ENCODE measurements at places on chromosomes 4 and X.

DNA sequence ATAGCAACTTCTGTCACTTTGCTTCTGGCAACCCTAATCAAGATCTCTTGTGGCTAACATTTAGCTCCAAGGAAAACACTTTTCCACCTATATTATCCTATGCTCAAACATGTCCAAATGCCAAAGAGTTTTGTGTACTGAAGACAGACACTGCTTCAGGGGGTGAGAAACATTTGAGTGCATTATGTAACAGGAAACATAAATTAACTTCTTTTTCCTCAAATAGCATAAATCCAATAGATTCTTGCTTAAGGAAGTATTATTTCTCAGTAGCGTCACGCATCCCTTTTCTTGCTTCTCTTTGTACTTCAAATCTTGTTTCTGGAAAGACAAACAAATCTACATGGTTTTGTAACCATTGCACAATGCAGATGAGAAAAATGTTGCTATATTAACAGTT lies 839.1 kb downstream of the GLUD2 start:
- DNase-seq, result no peak

DNA sequence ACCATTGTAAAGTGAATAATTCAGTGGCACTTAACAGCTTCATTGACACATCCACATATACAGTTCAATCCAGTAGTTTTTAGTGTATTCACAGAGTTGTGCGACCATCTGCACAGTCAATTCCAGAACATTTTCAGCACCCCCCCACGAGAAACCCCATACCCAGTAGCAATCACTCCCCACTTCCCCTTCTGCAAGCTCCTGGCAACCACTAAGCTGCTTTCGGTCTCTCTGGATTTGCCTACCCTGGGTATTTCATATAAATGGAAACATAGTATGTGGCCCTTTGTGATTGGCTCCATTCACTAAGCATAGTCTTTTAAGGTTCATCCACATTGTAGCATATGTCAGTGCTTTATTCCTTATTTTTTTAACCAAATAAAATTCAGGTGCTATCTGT lies 10.0 kb downstream of the MSL3 start:
- no peak for DNase-seq

DNA sequence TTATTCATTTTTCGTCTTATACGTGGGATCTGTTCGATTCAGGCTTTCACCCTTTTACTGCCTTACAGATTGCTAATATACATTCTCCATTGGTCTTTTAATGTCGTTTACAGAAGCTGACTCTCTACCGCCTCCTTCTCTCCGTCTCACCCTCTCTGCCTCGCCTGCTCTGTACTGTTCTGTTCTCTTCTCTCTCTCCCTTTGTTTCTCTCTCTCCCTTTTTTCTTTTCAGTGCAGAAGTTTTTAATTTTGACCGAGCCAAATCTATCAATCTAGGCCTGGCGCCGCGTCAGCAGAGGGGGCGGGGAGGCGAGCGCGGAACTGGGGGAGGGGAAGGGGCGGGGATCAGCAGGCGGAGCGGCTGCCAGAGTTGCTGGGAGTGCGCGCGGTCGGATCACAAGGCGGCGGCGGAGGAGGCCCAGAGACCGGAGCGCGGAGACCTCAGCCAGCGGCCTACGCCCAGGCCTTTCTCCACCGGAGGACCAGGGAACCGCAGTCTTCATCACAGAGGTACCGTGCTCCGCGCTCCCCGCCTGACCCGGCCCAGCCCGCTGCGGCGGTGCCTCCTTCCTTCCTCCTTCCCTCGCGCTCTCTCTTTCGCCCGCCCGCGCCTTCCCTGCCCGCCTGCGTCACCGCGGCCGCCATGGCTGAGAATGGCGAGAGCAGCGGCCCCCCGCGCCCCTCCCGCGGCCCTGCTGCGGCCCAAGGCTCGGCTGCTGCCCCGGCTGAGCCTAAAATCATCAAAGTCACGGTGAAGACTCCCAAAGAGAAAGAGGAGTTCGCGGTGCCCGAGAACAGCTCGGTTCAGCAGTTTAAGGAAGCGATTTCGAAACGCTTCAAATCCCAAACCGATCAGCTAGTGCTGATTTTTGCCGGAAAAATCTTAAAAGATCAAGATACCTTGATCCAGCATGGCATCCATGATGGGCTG lies at the start of gene UBQLN2:
TSS of gene UBQLN2 (plus strand) at position 397 of the 931 bp plus-strand sequence. CDS start at position 644, 247 bp downstream.
- peak; percentile 80 for DNase-seq

GRCh38 chrX:19879181-19879580 lies 8.2 kb downstream of the SH3KBP1 start:
- no peak for DNase-seq

DNA sequence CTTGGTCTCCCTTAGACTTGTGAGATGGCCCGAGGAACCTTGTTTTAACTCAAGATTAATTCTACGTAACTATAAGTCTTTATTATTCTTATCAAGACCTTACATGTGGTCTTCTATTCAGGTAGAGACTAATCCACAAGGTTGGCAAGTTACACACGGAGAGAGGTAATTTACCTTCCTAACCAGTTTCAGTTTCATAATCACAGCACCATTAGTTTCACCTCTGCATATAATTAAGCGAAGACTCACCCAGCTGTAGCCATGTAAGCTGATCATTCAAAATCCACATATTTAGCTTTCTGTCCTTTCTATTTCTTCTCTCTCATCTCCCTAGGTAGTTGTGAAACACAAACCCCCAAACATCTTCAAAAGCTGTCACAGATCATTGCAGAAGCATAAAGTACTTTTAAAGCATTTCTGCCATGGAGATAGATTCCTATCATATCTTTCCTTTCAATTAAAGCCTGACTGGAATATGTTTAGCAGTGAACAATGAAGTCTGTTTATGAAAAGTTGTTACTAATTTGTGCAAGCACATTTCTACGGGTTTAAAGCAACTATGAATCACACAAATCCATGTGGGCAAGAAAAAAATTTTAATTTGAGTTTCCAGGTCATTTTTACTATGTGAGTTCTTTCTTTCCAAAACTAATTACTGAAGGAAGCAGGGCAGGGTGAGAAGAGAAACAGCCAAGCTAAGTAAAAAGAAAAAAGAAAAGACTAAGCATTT lies 78.5 kb downstream of the BTC start:
- no peak for DNase-seq

- DNase-seq, result no peak
Observed at GRCh38 chrX:151711154-151711553, 4.7 kb upstream of the FATE1 start.

DNA sequence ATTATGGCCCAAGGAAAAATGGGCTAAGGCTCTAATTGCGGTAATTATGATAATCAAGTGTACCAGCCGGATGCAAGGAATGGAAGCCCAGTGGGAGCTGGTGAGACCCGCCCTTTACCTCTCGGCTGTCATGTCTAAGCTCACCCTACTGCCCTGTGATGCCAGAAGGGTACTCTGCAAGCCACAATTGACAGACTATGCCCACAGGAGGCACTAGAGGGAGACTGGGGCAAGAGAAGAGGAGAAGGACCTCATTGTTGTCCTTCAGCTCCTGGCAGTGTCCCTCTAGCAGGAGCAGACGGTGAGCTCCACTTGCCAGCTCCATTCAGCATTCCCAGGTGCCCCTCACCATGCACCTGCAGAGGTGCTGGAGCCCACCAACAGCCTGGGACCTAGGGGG lies 141.8 kb downstream of the SMIM20 start:
- DNase-seq, result no peak

DNA sequence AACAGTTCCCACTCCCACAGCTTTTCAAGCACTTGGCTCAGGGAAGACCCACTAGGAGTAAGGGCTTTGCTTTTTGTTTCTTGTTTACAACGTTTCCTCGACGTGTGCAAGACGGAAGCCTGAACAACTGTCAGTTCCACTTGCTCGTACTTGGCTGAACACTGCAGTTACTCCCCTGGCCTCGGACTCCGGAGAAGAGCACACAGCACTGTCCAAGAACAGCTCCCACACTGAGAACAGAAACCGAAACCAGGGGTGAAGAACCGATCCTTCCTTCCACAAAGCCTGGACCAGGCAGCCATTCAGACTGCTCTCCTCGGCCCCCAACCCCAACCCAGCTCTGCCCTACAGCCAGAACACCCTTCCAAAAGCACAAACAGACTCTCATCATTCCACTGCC lies 25.5 kb downstream of the IRF2 start:
- DNase-seq, result no peak

DNA sequence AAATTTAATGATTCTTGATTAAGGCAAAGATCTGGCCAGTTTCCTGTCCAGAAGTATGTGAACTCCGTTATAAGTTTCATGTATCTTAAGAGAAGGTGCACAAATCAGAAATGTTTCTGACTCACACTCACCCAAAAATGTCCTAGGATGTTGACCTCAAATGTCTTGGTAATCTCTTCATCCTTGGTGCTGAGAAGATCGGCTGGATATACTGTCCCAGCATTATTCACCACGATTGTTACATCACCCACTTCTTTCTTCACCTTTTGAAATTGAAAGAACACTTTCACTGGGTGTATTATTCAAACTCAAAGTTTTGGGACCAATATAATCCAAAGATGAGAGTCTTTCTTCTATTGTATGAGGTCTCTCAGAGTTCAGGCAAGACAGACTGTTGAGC lies 5.7 kb downstream of the HSD17B13 start:
- DNase-seq, result no peak

GRCh38 chr4:122827258-122827878 lies 737 bp downstream of the FGF2 start:
- peak; percentile 81 for DNase-seq

DNA sequence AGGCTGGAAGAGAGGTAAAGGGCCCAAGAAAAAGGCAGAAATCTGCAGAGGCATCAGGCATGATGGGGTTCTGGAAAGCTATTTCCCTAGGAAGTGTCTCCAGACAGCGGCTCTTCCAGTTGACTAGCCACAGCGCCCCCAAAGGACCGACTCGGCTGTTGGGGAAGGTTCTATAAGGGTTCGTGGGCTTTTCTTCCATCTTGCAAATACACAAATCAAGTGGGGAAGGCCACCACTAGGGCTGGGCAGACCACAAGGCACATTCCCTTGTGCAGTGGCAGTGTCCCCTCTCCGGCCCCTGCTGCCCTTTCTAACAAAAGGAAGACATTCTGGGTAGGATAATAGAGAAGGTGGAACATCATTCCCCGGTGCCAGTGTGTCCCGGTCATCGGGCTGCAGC lies 18.2 kb downstream of the BCOR start:
- DNase-seq, result no peak

- DNase-seq, result no peak
Observed at GRCh38 chrX:48913605-48914366, 2.3 kb upstream of the SLC35A2 start.

GRCh38 chr4:78033861-78034260 lies 23.3 kb upstream of the FRAS1 start:
- no peak for DNase-seq

GRCh38 chr4:168096407-168096784 lies 4.1 kb downstream of the ANXA10 start:
- DNase-seq, result no peak

DNA sequence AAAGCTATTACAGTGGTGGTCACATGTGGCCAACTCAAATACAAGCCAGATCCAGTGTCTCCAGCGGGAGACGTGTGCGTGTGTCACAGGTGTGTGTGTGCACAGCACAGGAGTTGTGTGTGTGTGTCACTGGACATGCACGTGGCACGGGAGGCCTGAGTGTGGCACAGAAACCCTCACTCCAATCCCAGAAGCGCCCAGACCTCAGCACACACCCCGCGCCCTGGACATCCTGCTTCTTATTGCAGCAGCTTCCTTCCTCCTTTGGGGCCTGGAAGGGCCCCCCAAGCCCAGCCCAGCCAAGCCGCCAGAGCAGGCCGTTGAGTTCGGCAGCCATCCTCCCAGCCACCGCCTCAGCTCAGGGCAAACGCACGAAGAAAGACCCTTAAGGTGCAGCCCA lies 37.9 kb downstream of the ACOX3 start:
- DNase-seq, result no peak

DNA sequence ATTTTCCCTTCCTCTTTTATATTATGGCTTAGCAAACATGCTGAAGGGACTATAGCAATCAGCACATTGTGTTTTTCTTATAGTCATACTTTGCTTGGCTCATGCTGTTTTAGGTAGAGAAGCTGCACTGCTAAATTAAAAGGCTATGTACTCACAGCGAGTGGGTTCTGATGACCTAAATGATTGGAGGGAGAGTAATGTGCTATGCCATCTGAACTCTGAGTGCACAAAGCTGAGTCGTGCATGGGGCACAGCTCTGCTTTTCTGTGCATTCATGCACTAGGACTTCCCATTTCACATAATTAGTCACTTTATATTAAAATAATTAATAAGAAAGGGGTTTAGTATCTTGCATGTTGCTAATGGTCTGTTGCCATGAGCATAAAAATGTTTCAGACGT lies 132.7 kb upstream of the ADGRL3 start:
- DNase-seq, result no peak

DNA sequence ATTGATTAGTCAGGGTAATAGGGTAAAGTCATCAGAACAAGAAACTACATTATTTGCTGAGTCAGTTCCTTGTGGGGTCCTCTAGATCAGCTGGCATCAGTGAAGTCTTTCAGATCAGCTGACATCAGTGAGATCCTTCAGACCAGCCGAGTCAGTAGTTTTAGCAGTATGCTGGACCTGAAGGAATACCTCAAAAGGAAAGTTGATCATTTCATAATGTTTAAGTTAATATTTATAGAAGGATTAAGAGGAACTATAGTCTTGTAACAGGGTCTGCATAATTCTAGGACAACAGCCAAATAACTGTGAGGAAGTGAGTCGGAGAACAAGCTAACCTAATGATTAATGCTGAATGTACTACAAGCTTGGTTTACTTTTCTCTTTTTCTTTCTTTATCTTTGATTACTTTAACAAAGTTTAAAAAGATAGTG lies 958 bp upstream of the UGT2B7 start:
- no peak for DNase-seq

DNA sequence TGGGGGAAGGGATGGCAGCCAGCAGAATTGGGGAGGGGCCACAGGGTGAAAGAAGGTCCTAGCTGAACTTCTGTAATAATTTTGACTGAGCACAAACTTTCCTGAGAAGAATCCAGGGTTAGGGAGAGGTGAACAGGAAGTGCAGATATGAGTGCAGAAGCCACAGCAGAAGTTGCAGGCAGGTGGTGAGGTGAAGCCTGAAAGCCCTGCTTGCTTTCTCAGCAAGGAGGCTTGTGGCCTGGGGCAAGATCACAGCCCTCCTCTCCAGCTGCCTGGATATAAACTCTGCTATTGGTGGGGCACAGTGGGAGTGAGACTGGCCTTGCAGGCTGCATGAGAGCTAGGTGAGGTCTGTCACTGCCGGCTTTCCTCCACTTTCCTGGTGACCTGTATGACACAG lies 44.1 kb upstream of the UPRT start:
- no peak for DNase-seq

All from D341Med (cell line).